ENCODE measurements at places on chromosomes 7 and 10. TPM values are rescaled to one million over a fixed set of nuclear protein-coding genes. Genes with fewer than 3 reads are reported as not detected.

- no peak for DNase-seq
Observed at GRCh38 chr7:35256256-35257175, 2.6 kb upstream of the TBX20 start.

DNA sequence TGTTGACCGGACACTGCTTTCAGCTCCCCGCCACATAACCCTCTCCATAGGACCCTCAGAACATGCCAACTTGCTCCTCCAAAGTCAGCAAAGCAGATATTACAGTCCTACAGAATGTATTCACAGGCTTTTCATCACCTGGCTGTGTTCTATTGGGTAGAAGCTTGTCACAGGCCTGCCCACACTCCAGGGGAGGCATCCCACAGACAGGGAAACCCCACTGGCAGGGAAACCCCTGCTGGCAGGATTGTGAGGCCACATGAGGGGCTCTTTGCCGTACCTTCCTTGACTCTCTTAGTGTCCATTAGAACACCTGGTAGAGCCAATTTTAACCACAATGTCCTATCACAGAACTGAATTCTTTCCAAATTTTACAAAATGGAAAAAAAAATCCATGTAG, 344.2 kb upstream of the MGMT start:
- DNase-seq, result no peak

DNA sequence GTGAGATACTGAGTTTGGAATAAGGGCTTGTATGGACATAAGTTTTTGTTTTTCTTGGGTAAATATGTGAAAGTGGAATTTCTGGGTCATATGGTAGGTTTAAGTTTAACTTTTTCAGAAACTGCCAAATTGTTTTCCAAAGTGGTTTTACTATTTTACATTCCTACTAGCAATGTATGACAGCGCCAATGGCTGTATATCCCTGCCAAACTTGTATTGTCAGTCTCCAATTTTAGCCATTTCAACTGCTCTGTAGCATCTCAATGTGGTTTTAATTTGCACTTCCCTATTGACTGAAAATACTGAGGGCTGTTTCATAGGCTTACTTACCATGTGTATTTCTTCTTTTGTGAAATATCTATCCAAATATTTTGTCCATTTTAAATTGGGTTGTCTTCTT, 90.5 kb upstream of the ZNF32 start:
- DNase-seq, result no peak

DNA sequence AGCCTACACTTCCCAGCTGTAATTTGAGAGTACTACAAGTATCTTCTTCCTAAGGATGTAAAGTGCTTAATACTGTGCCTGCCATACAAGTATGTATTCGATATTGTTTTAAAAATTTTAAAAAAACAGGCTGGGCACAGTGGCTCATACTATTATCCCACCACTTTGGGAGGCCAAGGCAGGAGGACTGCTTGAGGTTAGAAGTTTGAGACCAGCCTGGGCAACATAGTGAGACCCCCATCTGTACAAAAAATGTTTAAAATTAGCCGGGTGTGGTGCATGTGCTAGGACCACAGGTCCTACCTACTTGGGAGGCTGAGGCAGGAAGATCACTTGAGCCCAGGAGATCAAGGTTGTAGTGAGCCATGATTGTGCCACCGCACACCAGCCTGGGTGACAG, 8.3 kb downstream of the ARMC10 start:
- no peak for DNase-seq

- no peak for DNase-seq
Observed at GRCh38 chr7:88224601-88225275, 4.9 kb upstream of the SRI start.

GRCh38 chr7:21771906-21772610, 173.6 kb downstream of the CDCA7L start:
- DNase-seq, result no peak

GRCh38 chr10:77131214-77131613, 506.4 kb downstream of the KCNMA1 start:
- no peak for DNase-seq

The ZNF485 gene
- total RNA-seq, result 5.5 TPM

The ZSCAN21 gene
- 11.3 TPM for total RNA-seq

The HTR5A gene
- total RNA-seq, result not detected

The DRGX gene
- not detected for total RNA-seq

All from CD8-positive, alpha-beta memory T cell (primary cell).